NCI-H1930 (cell line): ENCODE measurements at places on chromosomes 11 and 22.

GRCh38 chr11:84564180-84564866 lies 1062.8 kb downstream of the DLG2 start:
- DNase-seq, result no peak

DNA sequence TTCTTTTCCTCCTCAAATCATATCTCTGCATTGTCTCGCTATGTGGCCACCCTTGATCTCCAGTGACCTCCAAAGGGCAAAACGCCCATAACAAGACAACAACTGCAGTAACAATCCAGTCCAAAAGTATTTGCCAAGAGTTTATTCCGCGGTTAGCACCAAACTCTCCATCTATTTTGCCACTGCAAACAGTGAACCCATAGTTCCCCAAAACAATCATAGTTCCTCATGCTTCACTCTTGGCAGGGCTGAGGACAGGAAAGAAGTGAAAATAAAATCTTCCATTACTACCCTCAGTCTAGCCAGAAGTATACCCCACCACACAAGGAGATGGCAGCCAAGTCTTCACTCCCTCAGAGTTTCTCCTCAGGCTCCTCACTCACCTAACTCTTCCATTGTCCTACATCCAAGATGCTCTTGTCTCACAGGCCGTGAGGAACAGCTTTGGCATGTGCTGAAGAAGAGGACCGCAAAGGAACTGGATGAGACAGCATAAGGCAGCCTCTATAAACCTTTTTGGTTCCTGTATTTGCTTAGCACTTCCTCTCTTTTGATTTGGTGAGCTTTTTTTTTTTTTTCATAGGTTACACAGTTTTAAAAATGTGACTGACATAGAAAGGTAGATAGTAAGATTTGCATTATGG lies at the start of gene LPXN:
Gene LPXN, minus strand, starts transcription at position 480 of the 644 bp plus-strand sequence. Its CDS starts 84 bp downstream, at position 396.
- DNase-seq, result no peak

- DNase-seq, result no peak
Observed at GRCh38 chr11:84922836-84923235, 704.3 kb downstream of the DLG2 start.

DNA sequence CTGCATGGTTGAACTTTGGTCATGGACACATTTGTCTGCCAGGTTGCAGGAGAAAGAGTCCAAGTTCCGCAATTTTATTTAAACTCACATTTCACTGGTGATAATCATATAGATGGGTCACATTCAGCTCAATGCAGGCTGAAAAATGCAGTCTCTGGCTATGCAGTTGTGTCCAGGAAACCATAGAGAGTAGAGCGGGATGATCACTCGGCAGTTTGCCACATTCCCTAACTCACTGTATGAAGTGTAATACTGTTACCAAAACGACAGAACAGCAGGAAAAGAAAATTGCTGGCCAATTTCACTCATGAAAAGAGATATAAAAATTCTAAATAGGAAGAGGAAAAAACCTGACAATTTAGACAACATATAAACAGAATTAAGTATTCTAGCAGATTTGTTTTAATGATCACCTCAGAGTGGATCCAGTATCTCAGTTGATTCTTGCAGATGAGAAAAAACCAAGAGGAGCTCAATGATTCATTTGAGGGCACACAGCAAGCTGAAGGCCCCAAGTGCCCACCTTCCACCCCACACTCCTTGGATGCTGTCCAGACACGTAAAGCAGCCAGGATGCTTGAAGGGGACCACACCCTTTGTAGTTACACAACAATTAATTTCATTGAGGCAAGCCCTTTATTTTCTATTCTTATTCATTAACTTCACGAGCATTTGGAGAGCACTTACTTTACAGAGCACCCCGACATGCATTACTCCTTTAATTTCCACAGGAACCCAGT lies 422.3 kb downstream of the SOX6 start:
- DNase-seq, result no peak

GRCh38 chr11:113487622-113488021 lies 12.4 kb upstream of the DRD2 start:
- no peak for DNase-seq

GRCh38 chr11:71183878-71184277 lies 68.5 kb downstream of the SHANK2 start:
- DNase-seq, result no peak

- no peak for DNase-seq
Observed at GRCh38 chr11:88324562-88325345, 12.8 kb downstream of the CTSC start.
